Activated naive CD4-positive, alpha-beta T cell treated with anti-CD3 and anti-CD28 coated beads, Interleukin-2, amount 10 ng/mL, durations not matched to agents 5 hours and 36 hours (primary cell): ENCODE measurements at places on chromosomes 5 and 9. TPM values are rescaled to one million over a fixed set of nuclear protein-coding genes. Genes with fewer than 3 reads are reported as not detected.

The MEIKIN gene
- 1.5 TPM for total RNA-seq

The ZSWIM6 gene
- 5.8 TPM for total RNA-seq

The GPR151 gene
- not detected for total RNA-seq

The C9 gene
- not detected for total RNA-seq

The MCC gene
- 1.8 TPM for total RNA-seq

The SOX30 gene
- total RNA-seq: 0.12 TPM

The OTULINL gene
- total RNA-seq: 37.0 TPM

The C8G gene
- 0.98 TPM for total RNA-seq
